NCI-H510A (cell line): ENCODE measurements at places on chromosomes 1 and 21.

DNA sequence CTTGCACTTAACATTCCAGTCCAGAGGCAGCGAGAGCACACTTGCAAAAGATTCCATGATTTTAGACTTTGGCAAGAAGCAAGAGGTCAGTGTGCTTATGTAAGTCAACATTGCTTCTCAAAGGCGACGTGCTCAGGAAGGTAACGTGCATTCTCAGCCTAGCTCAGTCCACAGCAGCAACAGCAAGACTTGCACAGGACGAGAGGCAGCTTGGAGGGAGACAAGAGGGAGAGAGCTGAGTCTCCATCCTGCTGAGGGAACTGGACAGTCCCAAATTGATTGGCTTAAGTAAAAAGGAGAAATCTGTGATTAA lies 56.5 kb downstream of the PTP4A2 start:
- DNase-seq, result no peak

- no peak for DNase-seq
Measured at GRCh38 chr1:9845914-9846313, 22.1 kb upstream of the CLSTN1 start.

GRCh38 chr1:201645956-201646355 lies 107.0 kb downstream of the NAV1 start:
- DNase-seq, result no peak

- no peak for DNase-seq
Measured at GRCh38 chr1:201515895-201516294, 9.0 kb upstream of the CSRP1 start.

DNA sequence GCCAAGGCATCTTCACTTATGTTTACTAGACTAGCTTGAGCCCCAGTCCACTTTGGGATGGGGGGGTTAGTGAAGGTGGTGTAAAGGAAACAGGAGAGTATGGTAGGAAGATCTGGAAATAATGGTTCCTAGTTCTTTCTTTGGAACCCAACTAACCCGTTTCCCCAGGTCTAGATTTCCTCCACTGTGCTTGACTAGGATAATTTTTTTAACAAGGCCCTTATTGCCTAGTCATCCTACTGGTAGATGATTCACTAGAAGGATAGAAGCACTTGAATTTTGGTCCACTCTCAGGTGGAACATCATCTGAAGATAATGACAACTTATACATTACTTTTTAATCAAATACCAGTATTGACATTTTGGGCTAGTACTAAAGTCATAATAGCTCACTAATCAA lies 45.9 kb upstream of the MYOCOS start:
- DNase-seq, result no peak

- no peak for DNase-seq
Measured at GRCh38 chr21:35989138-35989735, 71.1 kb downstream of the SETD4 start.

DNA sequence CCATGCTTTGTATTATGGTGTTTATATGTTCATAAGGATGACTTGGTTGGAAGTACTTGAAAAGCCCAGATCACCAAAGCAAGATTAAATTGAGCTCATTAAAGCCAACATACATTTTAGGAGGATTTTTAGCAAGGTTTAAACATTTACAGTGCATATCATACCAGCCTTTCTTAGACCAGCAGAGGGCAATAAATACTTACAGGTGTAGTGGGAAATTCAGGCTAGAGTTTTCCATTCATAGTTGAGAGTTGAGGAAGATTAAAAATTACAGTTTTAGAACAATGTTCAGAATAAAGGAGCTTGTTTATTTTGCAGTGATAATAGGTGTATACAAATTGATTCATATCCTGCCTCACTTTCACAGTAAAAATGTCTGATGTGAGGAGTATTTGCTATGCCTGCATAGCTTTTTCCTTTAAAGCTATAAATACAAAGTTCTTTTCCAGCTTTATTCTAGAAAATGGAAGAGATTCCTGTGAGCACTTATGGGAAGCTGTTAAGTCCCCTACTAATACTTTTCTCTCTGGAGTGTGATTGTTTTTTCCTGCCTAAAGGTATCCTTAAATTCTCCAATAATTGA lies 35.3 kb downstream of the DTL start:
- no peak for DNase-seq
